RKO (cell line): ENCODE measurements at places on chromosomes 2 and 18.

- DNase-seq, result no peak
These were observed 96.7 kb upstream of the CDH20 start for GRCh38 chr18:61236356-61237057.

DNA sequence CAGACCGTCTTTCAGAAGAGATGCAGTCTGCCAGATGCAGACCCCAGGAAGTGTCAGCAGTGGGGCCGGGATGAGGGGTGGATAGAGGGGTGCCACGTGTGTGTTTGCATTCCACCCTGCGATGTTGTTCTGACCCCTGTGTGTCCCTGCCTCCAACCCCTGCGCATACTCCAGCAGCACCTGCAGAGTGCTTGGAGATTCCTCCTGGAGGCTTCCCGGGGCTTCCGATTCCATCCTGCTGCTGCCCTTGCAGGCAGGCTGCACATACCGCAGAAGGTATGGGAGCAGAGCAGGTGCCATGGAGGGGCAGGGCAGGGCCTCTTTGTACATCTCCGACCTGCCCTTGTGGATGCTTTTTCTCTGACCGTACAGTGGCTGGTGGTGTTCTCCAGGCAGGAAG, 177.2 kb downstream of the SH3RF3 start:
- DNase-seq, result no peak

DNA sequence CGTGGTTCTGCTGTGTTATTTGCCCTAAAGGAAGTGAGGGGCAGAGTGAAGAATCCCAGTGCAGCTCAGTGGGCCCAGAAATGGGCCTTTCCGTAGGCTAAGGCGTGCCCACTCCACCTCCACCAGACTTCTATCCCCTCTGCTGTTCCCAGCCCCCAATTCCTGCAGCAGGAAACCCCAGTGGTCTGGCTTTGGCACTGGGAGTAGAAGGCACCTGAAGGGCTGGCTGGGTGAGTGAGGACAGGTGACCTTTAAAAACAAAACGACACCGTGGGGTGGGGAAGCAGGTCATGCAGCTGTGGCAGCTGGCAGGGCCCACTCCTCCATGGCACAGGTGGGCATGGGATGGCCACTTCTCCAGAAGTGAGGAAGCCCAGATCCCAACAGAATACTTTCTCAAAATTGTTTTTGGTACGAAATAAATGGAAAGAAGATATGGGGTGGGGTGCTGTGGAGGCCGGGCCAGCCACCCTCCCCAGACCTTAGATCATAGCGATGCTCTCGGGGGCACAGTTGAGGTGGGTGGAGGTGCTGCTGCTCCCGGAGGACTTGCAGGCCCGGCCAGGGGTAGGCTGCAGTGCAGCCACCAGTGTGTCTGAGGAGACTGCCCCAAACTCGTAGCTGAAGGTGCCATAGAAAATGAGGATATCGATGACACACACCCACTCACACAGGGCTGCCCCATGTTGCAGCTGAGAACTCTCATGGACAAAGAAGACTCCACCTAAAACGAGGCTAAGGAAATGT, 3.2 kb downstream of the RNF181 start:
- DNase-seq, result no peak

GRCh38 chr18:50190926-50191325, 4.0 kb downstream of the MYO5B start:
- DNase-seq, result no peak

DNA sequence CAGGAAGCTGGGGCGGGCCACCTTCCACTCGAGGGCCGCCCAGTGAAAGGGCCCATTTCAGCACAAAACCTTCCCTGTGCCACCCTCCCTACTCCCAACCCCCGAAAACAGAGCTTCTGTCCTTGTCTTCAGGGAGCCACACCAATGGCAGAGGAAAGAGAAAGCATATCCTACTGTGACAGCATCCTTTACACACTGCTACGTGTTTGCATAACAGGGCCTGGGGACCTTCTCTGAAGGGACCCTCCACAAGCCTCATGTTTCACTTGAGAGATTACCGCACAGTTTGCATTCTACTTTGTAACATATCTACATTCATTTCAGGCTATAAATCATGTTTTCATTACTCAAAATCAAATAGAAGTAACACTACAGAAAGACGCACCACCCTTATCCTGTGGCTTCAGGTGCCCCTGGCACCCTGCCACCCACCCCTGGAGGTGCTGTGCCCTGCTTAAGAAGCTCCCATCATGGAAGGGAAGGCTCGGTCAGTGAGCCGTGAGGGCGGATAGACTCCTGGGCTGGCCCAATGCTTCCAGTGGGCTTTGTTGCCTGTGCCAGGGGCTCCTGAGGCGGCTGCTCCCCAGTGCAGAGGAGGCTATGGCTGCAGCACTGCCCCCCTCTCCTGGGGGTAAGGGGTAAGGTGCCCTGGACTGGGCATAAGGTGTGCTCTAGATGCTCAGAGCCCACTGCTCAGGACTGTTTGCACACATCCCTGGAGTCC, 52.0 kb downstream of the EIPR1 start:
- no peak for DNase-seq

- no peak for DNase-seq
These were observed 44.1 kb downstream of the FARP2 start for GRCh38 chr2:241399941-241400922.

- DNase-seq, result no peak
These were observed 15.4 kb downstream of the TAF1B start for GRCh38 chr2:9858730-9859068.

DNA sequence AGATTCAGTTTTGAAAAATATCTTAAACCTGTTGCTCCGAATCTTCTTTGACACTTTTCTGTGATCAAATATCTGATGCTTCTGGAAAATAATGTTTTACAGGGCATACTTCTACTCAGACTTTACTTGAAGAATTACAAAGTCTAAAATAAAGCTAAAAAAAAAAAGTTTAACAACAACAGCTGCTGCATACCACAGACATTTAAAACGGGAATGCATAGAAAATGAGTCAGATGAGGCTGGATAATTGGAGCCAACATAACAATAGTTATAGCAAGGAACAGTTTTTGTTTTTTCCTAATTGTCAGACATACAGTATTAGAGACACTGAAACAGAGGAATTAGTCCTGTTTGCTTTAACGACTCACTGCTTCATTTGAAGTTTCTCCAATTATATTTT, 1090.2 kb downstream of the SUCLG1 start:
- DNase-seq, result no peak

DNA sequence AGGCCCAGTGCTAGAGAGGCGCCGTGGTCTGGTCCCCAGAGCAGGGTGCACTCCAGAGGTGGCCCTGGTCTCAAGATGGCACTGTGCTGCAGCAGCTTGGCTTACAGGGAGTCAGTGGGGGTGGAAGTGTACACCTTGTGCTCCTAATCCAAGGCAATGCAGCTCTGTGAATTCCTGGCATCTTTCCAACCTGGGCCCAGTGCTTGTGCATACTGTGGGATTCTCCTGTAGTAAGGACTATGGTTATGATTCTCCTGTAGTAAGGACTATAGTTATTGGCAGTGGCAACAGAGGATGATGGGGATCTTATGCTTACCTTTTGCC, 616.7 kb upstream of the REG3G start:
- DNase-seq, result no peak

- DNase-seq, result no peak
These were observed 1.3 kb upstream of the TLX2 start for GRCh38 chr2:74512744-74513604.

GRCh38 chr2:72003124-72003523, 144.5 kb downstream of the CYP26B1 start:
- DNase-seq, result no peak

GRCh38 chr2:207121784-207122183, 44.0 kb downstream of the KLF7 start:
- DNase-seq, result no peak

DNA sequence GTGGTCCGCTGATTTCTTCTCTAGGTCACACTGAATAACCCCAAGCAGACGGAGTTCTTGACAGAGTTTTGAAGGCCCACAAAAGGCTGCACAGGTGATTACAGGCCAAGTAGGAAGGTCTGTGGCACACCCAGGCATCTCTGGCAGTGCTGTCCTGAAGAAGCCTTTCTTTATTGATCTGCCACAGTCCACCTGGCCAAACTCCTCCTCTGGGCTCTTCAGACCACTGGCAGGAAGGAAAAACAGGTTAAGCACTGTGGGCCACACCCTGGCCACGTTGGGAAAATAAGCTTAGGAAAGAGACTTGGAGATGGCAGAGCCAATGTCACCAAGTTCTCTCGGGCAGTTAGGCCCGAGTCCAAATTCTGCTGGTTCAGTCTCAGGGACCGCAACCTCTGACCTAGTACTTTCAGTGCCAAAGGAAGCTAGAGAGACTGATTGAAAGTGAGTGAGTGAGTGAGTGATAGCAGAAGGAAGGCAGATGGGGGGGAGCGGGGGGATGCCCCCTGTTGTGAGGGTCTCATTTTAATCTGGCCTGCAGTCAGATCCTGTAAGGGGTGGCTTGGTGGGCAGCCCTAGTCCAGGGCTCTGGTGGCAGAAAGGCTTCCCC, 102.9 kb downstream of the TGFA start:
- DNase-seq, result no peak

GRCh38 chr2:43174368-43174916, 52.0 kb downstream of the ZFP36L2 start:
- no peak for DNase-seq

- no peak for DNase-seq
These were observed 164.6 kb upstream of the DCC start for GRCh38 chr18:52175406-52175805.

- no peak for DNase-seq
These were observed 119.0 kb downstream of the KIAA1328 start for GRCh38 chr18:36947820-36948348.

GRCh38 chr2:211836409-211836808, 702.2 kb downstream of the ERBB4 start:
- no peak for DNase-seq

DNA sequence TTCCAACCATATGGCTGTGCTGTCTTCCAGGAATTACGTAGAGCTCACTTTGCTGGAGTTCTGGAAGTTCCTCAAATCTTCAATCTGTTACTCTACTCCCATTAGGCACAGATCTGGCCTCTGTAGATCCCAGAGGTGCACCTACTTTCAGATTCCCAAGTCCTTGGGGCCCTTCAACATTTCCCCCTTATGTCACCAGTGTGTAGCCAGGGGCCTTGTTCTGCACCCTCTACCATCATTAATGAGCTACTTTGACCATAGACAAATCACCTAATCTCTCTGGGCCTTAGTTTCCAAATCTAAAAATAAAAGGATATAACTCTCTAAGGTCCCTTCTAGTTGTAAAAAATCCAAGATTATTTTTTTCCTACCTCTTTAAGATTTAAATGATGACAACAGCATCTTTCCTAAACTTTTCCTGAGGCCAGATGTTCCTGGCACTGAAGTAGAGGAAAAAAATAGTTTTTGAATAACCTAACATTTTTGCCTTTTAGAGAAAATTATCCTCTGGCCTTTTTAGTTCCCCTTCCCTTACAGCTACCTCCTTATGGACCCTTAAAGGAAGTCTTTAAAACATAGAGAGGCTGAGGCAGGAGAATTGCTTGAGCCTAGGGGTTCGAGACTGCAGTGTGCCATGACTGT, 31.0 kb upstream of the WIPF1 start:
- no peak for DNase-seq

GRCh38 chr2:14996351-14997014, 364.0 kb downstream of the LRATD1 start:
- DNase-seq, result no peak

DNA sequence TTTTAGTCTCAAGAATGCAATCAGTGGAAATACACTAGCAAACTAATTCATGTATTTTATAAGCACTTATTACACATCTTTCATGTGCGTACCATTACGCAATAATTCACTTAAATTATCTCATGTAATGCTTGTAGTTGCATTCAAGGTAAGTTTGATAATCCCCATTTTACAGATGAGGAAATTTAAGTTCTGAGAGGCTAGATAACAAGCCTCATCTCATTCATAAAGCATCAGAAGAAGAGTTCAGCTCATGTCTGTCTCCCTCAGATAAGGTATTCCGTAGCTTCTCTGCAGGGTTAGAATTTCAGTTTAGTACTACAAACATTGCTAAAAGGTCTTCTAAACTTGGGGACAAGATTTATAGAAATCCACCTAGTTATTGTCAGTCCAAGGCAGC, 47.8 kb downstream of the HNMT start:
- DNase-seq, result no peak

- DNase-seq, result no peak
These were observed 428.1 kb downstream of the SETBP1 start for GRCh38 chr18:45108754-45109153.

- DNase-seq, result peak; percentile 76
These were observed 203.5 kb upstream of the TWIST2 start for GRCh38 chr2:238644095-238645081.

DNA sequence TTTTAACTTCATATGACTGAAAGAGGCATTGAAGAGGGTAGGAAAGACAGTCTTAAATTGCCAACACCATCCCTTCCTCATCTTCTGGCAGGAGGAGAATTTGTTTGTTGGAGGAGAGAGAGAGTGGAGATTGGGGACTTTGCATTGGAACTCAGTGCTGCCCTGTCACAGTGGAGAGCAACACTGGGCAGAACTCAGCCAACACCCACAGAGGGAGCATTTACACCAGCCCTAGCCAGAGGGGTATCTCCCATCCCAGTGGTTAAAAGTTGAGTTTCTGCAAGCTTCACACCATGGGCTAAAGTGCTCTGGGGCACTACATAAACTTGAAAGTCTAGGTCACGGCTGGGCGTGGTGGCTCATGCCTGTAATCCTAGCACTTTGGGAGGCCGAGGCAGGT, 174.1 kb downstream of the ANKRD30B start:
- DNase-seq, result no peak

DNA sequence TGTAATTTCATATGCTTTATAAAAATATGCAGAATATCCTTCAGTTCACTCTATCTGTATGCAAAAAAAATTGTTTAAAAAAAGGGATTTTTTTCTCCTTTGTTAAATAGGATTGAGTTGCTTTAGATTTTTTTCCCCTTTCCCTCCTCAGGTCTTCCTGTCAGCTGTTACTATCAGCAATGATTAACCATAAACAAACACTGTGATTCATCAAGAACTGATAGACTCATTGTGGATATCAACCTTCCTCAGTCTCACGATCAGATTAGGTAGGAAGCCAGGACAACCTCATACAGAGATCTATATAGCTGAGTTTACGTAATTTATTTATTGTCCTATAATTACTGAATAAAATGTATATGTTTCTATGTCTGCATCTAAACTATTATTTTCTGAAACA, 2136.2 kb upstream of the CELF4 start:
- peak; percentile 54 for DNase-seq

DNA sequence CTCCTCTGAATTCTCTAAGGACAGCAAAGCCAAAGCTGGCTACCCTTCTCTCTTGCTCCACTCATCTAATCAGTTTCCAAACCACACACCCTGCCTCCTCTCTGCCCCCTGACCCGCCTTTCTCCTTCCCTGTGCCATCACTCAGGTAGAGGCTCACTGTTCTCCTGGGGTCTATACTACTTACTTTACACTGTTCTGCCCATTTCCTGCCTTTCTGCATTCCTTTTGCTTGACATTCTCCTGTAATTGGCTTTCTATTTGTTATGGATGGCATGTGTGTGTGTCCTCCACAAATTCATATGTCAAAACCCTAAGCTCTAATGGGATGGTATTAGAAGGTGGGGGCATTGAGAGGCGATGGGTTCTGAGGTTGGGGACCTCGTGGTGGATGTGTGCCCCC, 675.2 kb upstream of the ID2 start:
- DNase-seq, result no peak

GRCh38 chr2:24183366-24184069, 8.7 kb downstream of the FAM228A start:
- DNase-seq, result no peak

GRCh38 chr2:195445639-195446038, 211.4 kb upstream of the SLC39A10 start:
- DNase-seq, result no peak
